Activated CD8-positive, alpha-beta memory T cell treated with anti-CD3 and anti-CD28 coated beads, Interleukin-2, amount 50 U/mL, for 48 hours (primary cell): ENCODE measurements at places on chromosomes 6 and 20.

- no peak for DNase-seq
These were observed 58.5 kb upstream of the ATXN1 start for GRCh38 chr6:16819752-16820151.

DNA sequence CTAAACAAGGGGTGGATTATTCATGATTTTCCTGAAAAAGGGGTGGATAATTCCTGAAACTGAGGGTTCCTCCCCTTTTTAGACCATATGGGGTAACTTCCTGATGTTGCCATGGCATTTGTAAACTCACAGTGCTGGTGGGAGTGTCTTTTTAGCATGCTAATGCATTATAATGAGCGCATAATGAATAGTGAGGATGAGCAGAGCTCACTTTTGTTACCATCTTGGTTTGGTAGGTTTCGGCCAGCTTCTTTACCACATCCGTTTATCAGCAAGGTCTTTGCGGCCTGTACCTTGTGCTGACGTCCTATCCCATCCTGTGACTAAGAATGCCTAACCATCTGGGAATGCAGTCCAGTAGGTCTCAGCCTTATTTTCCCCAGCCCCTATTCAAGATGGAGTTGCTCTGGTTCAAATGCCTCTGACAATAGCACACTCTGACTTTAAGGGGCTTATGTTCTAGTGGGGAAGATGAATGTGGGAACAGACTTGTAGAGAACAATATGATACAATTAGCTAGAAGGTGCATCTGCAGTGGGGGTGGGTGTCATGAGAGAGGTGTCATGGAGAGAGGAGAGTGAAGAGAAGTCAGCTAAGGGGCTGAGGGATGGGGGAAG, 4.2 kb upstream of the GPR31 start:
- DNase-seq = no peak

DNA sequence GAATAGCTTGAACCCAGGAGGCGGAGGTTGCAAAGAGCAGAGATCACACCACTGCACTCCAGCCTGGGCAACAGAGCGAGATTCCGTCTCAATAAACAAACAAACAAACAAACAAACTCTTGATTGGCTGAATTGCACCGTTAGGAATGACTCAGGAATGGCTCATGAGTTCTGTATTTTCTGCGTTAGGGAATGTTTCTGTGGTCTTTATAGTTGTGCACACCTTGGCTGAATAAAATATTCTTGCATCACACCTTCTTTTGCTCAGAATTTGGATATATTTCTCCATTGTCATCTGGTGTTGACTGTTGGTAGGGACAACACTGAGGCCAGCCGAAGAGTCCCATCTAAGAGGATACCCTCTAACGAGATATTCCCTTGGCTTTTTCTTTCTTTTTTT, 19.6 kb upstream of the PI16 start:
- DNase-seq = no peak

- no peak for DNase-seq
These were observed 7.7 kb upstream of the ZNF343 start for GRCh38 chr20:2516399-2516798.

- no peak for DNase-seq
These were observed 43.1 kb upstream of the SNX9 start for GRCh38 chr6:157779705-157780604.
